Ovary (tissue), 10 donors: ENCODE measurements at places on chromosomes 16 and 17. TPM values are rescaled to one million over a fixed set of nuclear protein-coding genes. Genes with fewer than 3 reads are reported as not detected.

Gene CACNA1G
- 2.5 TPM for total RNA-seq

Gene MYCBPAP
- 5.6 TPM for total RNA-seq

Gene SP6
- total RNA-seq, result 1.4 TPM

Gene OR1F1
- total RNA-seq, result not detected

Gene XAF1
- 54.1 TPM for total RNA-seq

Gene CDRT15
- total RNA-seq, result not detected
